ENCODE measurements at places on chromosomes 5 and 9.

DNA sequence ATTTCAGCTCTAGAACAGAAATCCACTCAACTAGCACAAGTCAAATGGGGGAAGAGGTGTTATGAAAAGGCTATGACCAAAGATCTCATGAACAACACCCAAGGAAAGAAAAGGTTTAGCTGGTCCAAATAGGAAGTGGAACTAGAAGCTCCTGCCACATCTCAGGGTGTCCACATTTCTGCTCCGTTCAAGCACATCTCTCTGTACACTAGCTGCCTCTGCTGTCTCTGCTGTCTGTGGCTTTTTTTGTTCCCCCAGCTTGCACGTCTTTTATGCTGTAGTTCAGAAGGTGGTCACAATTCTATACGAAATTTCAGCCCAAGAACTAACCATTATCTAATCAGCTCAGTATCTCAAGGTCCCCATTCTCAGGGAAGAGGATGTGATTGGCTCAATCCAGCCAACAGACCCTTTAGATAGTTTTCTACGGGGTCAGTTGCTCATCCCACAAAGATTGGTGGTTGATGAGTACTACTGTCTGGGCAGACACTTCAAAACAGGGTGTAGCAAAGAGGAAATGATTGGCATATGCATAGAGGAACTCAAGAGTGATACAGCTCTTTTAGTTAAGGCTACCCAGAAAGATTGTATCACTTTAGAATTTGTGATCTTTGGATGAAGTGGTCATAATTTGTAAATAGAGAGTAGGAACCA lies 44.0 kb downstream of the FANCC start:
- peak; percentile 33 for DNase-seq

DNA sequence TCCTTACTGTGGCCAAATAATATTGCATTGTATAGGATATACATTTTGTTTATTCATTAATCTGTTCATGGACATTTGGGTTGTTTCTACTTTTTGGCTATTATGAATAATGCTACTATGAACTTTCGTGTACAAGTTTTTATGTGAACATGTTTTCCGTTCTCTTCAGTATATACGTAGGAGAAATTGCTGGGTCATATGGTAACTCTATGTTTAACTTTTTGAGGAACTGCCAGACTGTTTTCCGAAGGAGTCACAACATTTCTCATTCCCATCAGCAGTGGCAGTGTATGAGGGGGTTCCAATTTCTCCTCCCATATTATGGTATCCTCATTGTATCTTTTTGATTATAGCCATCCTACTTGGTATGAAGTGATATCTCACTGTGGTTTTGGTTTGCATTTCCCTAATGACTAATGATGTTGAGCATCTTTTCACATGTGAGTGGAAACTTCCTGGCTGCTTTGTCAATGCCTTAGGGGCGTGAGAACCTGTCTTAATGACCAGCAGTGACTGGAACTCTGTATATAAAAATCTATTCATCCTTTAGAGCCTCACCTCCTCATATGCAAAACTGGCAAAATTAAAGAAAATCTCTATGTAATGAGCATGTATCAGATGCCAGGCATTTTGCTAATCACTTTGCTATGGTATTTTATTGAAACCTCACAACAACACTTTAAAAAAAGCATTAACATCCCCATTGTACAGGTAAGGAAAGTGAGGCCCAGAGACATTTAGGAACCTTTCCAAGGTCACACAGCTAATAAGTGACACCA lies 47.8 kb upstream of the TGFBR1 start:
- peak; percentile 58 for DNase-seq

DNA sequence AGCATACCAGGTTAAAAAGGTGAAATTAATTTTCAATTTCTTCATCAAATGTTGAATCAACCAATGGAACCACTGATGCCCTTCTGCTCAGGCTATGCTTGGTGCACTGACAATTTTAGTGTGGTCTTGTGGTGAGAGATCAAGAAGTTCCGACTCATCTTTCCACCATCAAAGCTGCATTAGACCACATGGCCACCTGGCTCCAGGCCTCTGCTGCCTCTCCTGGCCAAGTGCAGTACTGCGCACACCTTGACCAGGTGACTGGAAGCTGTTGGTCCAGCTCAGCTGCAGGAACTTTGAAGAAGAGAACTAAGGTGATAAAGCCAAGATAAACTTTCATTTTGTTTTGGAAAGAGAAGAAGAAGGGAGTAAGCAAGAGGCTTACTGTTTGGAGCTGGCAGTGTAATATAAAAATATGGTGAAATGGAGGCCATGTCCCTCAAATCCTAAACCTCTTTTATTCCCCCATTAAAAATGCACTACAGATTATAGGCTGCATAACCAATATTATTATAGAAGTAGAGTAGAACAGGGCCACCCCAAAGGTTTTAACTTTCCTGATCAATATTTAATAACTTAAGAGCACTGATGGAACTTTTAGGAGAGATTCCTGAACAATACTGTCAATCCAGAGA lies 315.5 kb upstream of the C9orf72 start:
- peak; percentile 51 for DNase-seq

- DNase-seq = no peak
Measured at GRCh38 chr5:159123700-159124099, 24.0 kb upstream of the EBF1 start.

- peak; percentile 20 for DNase-seq
Measured at GRCh38 chr9:94654165-94654894, 15.0 kb upstream of the FBP1 start.

DNA sequence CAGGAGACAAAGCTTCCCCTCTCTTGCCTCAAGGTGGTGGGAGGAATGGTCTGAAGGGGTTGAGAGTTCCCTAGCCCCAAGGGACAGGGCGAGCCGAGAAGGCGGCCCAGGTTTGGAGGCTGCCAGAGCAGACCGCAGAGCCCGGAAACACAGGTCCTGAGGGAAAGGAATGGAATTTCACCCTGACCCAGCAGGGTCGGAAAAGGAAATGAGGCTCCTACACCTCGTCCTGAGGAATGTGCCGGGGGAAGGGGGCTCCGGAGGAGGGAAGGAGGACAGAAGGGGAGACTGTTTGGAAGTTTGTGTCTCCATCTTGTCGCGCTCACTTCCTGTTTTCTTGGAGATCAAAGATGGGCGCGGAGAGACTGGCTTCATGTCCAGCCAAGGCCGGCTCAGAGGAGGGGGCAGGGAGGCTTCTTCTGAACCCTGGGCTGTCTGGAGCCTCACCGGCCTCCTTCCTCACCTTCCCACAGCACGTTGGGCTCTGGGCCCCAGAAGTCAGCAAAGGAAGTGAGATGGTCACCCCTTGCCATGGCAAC lies 9.6 kb downstream of the ENG start:
- DNase-seq = no peak

DNA sequence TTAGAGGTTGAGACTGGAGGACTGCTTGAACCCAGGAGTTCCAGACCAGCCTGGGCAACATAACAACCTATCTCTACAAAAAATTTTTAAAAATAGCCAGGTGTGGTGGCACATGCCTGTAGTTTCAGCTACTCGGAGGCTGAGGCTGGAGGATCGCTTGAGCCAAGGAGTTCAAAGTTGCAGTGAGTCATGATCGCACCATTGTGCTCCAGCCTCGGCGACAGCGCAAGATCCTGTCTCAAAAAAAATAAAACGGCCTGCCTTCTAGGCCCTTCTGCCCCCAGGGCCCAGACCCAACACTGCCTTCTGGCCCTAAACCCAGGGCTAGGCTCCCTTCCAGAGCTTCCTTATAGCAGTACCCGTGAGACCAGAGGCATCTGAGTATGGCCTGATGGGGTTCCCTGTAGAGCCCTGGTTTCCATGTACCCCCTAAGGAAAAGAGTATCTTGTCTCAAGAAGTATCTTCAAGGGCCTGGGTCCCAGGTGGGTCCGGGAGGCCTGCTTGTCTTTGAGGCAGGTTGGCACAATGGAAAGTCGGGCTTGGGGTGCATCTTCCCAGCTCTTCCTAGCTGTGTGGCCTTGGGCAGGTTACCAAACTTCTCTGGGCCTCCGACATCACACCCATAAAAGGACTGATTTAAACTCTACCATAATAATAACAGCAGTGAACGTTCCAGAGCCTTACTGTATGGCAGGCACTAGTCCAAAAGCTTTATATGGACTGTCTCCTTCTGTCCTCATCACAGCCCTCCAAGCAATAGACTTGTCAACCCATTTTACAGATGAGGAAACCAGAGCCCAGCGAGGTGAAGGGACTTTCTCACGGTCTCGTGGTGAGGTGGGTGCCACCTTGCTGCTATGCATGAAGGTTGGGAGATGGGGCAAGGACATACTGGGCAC lies 9.6 kb downstream of the LRRC8A start:
- no peak for DNase-seq

DNA sequence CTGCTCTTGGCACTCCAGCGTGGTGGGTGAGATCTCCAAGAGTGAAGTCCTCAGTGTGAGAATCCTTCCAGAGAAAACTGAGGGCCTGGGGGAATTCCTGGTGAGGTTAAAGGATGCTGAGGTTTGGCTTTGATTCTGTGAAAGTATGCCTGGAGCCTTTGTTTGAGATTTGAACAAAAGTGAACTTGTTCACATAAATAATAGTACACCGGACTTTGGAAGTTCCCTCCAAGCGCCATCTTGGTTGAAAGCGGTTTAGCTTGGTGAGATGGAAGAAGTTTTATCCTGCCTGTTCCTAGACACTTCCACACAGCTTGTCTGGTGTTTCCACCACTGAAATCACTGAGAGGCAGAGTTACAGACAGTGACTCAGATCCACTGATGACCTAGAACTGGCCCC lies 286.4 kb downstream of the NTRK2 start:
- no peak for DNase-seq

DNA sequence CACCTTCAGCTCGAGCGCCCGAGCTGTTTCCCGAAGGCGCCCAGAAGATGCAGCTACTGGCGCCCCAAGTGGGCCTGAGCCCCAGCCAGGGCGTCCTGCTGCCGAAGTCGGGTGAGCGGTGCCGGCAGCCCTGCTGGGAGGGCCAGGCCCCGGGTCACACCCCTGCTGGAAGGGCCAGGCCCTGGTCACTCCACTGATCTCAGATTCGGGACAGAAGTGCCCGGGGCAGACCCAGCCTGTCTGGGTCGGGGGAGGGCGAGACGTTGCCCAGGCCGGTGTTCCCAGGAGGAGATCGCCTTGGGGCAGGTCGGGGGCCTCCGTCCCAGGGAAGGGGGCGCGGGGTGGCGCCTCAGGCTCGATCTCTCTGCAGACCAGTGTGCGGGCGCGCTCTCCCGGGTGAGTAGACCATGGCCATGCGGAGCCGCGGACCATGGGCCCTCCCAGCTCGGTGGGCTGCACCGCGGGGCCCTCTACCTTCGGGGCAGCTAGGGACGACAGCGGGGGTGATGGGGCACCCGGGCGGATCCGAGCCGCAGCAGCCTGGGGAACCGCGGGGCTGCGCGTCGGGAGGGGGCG lies 2.3 kb downstream of the LCNL1 start:
- DNase-seq = no peak

- peak; percentile 28 for DNase-seq
Measured at GRCh38 chr9:12784461-12785259, 9.8 kb downstream of the LURAP1L start.

GRCh38 chr9:121567500-121568342 lies 68.1 kb upstream of the GGTA1 start:
- DNase-seq = no peak

DNA sequence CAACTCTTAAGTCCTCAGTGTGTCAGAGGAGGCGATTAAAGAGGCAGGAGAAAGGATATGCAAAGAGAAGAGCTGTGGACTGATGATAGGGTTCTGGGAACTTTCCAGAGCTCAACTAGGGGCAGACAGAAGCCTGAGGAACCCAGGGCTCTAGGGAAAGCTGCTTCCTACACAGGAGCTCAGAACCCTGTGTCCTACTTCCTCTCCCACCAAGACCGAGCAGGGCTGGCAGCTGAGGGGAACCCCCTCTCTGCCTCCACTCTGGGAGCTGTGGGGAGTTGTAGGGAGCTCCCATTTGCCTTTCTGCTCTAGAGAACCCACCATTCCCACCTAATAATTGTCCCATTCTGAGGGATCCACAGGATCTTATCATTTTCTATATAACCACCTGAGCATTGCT lies 674.3 kb downstream of the ACTL7B start:
- no peak for DNase-seq

GRCh38 chr5:160231783-160232342 lies 2.6 kb downstream of the FABP6 start:
- no peak for DNase-seq

DNA sequence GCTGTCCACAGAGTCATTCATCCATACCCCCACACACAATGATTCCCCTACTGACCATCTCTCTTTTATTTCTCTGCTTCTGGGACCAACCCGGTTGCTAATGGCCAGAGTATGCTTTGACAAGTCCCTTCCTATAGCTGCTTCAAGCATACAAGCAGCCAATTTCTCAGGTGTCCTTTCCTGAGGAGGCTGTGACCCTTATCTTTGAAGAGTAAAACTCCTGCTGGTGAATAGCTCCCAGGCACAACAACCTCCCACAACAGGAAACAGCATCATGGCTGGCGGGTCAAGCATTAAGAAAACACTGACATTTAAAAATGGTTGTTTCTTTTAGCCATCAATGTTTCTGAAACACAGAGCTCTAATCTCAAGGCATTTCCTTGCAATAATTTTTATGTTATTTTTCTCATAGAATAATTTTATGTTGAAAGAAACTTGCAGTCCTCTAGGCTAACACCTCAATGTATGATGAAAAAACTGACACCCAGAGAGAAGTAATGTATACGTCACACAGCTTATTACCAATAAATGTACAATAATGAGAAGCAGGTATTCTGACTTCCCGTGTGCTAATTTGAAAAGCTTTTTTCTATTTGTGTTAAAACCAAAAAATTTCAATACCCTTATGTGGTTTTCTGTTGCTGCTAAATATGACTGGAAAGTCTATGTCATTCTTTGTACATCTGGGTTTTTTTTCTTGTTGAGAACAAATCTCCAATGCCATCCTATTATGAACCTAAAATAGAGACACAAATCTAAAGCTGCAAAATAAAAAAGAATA lies 7.5 kb upstream of the PAM start:
- DNase-seq = no peak

GRCh38 chr5:89537800-89538199 lies 654.8 kb upstream of the MEF2C start:
- no peak for DNase-seq

DNA sequence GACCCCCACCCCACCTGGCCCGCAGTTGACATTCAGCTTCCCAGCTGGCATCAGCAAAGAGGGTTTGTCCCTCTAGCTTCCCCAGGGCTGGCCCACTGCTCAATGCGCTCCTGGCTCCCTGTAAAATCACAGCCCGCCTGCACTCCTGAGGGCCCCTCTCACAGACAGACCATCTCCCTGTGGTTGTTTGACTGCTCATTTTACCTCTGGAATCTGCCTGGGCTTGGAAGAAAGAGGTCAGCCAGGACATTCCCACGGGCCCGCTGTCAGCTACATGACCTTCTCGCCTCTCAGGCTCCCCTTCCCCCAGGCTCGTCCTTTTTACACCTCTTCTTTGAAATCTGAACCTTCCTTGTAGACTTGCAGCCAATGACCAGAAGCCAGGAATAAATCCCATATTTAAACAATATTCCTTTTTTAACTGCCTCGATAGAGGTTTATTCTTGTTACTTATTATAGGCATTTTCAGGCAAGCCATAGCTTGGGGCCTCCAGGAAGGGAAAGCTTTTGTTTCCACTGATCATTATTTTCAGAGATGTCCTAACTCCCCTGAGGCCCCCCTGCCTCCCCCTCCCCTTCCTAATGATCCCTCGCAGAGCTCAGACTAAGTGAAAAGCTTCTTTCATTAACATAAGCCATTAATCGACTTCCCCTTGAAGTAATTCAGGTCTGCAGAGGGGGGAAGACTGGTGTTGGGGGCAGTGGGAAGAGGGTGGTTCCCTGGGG lies 76.3 kb upstream of the IQGAP2 start:
- DNase-seq = no peak
